ENCODE measurements at places on chromosomes 1 and 21.
A peak's percentile ranks its signal among the peaks of the same experiment; 100 is the strongest.

GRCh38 chr21:35323947-35324346, 274.8 kb upstream of the RUNX1 start:
- H3K27ac ChIP-seq, result peak overlapping the region; percentile 72
- H3K4me1 ChIP-seq, result peaks cover 12% of the 10 kb centered on the region
- DNase-seq, result no peak
- H3K27me3 ChIP-seq, result no peaks in the 10 kb centered on the region

GRCh38 chr1:181057079-181057478, 23.3 kb downstream of the MR1 start:
- peaks cover 10% of the 10 kb centered on the region for H3K4me1 ChIP-seq
- no peak overlapping the region for H3K4me3 ChIP-seq
- peaks cover 29% of the 10 kb centered on the region for H3K36me3 ChIP-seq
- no peaks in the 10 kb centered on the region for H3K27me3 ChIP-seq
- H3K27ac ChIP-seq, result no peak overlapping the region
- DNase-seq, result no peak

- H3K27ac ChIP-seq, result no peak overlapping the region
- DNase-seq, result no peak
- no peaks in the 10 kb centered on the region for H3K36me3 ChIP-seq
- peaks cover 6% of the 10 kb centered on the region for H3K27me3 ChIP-seq
- no peak overlapping the region for H3K4me3 ChIP-seq
These were observed 32.1 kb upstream of the RUNX3 start for GRCh38 chr1:24961961-24962861.

DNA sequence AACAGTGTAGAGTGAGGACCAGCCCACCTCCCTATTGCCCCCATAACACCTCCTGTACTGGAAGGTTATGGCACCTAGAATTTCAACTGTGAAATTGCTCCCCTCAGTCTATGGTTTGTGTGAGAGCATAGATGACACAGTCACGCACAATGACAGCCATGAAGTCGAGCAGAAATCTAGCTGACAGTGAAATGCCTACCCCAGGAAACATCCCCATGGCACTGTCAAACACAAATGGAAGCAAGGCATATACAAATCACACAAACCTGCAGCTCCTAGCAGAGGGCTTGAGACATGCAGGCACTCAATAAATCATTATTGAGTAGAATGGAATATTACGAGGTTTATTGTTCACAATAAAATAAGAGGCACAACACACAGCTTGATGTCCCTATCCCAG, 142.5 kb upstream of the ST6GALNAC5 start:
- no peaks in the 10 kb centered on the region for H3K27me3 ChIP-seq
- H3K36me3 ChIP-seq, result no peaks in the 10 kb centered on the region
- DNase-seq, result no peak
- H3K4me3 ChIP-seq, result no peak overlapping the region
- H3K27ac ChIP-seq, result no peak overlapping the region

DNA sequence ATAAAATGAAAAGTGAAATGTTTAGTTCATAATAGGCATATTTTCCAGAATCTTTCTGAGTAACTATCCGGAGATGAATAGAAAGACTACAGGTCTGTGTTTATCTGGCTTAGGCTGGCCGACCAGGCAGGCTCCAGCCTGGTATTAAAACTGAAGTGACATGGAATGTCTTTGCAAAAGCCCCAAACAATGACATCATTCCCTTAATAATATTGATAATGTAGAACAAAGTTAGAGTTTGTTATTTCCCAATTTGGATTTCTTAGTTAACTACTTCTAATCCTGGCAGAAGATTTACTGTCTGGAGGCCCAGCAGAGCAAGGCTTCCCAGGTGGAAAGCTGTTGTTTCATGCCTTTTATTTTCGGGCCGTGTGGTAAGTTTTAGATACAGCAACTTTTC, 207.7 kb downstream of the GREM2 start:
- H3K27me3 ChIP-seq, result no peaks in the 10 kb centered on the region
- no peak for DNase-seq
- H3K27ac ChIP-seq, result no peak overlapping the region
- H3K36me3 ChIP-seq, result no peaks in the 10 kb centered on the region
- no peak overlapping the region for H3K4me3 ChIP-seq

DNA sequence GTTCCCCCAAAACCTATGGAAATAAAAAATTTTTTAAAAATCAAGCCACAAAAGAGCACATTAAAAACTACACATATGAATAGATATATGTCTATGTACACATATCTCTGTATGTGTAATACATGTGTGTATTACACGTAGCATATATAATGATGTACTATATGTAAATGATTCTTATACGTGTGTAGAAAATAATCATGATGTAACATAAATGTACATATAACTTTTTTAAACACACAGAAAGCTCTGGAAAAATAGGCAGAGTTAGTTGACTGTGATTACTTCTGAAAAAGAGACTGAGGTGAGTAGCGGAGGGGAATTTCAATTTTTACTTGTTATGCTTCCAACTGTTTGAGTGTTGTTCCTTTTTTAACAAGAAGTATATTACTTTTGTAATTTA, 405.0 kb downstream of the CAMTA1 start:
- no peak overlapping the region for H3K4me3 ChIP-seq
- DNase-seq, result no peak
- H3K4me1 ChIP-seq, result no peaks in the 10 kb centered on the region
- no peak overlapping the region for H3K27ac ChIP-seq
- H3K27me3 ChIP-seq, result no peaks in the 10 kb centered on the region

DNA sequence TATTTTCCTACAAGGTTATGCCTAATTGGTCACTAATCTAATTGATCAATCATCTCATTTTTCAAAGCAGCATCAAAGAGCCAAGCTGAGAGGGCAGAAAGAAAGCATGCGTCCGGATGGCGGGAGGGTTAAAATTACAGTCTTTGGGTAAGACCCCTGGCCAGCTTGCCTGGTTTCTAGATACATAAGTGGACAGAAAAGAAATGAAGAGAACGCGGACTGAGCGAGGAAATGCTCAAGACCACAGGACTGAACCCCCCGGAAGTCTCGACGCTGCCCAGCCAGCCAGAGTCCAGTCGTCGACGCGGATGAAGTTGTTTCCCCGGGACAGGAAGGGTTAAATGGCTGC, 297.2 kb downstream of the OMA1 start:
- H3K27ac ChIP-seq, result no peak overlapping the region
- DNase-seq, result no peak
- no peaks in the 10 kb centered on the region for H3K36me3 ChIP-seq
- H3K4me3 ChIP-seq, result no peak overlapping the region
- H3K4me1 ChIP-seq, result no peaks in the 10 kb centered on the region

GRCh38 chr1:198711837-198712236, 73.0 kb downstream of the PTPRC start:
- no peak for DNase-seq
- no peaks in the 10 kb centered on the region for H3K4me1 ChIP-seq
- no peaks in the 10 kb centered on the region for H3K27me3 ChIP-seq

DNA sequence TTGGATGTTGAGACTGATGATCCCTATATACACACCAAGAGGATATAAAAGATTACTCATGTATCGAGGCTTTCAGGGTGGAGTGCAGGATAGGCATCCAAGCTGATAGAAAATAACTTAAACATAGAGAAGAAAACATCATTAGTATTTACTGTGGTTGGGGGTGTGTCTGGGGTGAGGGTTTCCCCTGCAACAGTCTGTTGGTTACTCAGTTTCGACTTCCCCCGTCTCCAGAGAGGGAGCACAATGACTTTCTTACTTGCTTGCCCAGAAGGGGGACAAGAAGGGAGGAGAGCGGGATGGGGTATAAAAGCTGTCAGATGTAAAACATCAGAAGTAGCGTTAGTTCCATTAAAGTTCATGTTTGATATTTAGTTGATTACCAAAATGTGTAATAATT, 717.4 kb upstream of the ZP4 start:
- H3K27me3 ChIP-seq, result no peaks in the 10 kb centered on the region
- H3K36me3 ChIP-seq, result no peaks in the 10 kb centered on the region
- no peak overlapping the region for H3K4me3 ChIP-seq
- H3K4me1 ChIP-seq, result no peaks in the 10 kb centered on the region
- H3K27ac ChIP-seq, result no peak overlapping the region

GRCh38 chr1:243280571-243281129, 24.8 kb downstream of the SDCCAG8 start:
- peaks cover 41% of the 10 kb centered on the region for H3K36me3 ChIP-seq
- H3K4me1 ChIP-seq, result peaks cover 5% of the 10 kb centered on the region
- no peak overlapping the region for H3K27ac ChIP-seq
- no peak overlapping the region for H3K4me3 ChIP-seq
- DNase-seq, result no peak

- no peaks in the 10 kb centered on the region for H3K4me1 ChIP-seq
- DNase-seq, result no peak
- H3K4me3 ChIP-seq, result no peak overlapping the region
- no peaks in the 10 kb centered on the region for H3K36me3 ChIP-seq
- H3K27me3 ChIP-seq, result no peaks in the 10 kb centered on the region
These were observed 411.0 kb downstream of the LMO4 start for GRCh38 chr1:87739704-87740103.

- DNase-seq, result peak; percentile 33
- H3K27ac ChIP-seq, result no peak overlapping the region
- peaks cover 8% of the 10 kb centered on the region for H3K27me3 ChIP-seq
- H3K4me3 ChIP-seq, result no peak overlapping the region
- H3K36me3 ChIP-seq, result no peaks in the 10 kb centered on the region
- no peaks in the 10 kb centered on the region for H3K4me1 ChIP-seq
These were observed 104.1 kb downstream of the KCNN3 start for GRCh38 chr1:154765970-154766369.

- peak overlapping the region; percentile 45 for H3K27ac ChIP-seq
- no peak for DNase-seq
- H3K27me3 ChIP-seq, result no peaks in the 10 kb centered on the region
- H3K4me1 ChIP-seq, result no peaks in the 10 kb centered on the region
These were observed 39.7 kb downstream of the MAP3K21 start for GRCh38 chr1:233367057-233367803.

DNA sequence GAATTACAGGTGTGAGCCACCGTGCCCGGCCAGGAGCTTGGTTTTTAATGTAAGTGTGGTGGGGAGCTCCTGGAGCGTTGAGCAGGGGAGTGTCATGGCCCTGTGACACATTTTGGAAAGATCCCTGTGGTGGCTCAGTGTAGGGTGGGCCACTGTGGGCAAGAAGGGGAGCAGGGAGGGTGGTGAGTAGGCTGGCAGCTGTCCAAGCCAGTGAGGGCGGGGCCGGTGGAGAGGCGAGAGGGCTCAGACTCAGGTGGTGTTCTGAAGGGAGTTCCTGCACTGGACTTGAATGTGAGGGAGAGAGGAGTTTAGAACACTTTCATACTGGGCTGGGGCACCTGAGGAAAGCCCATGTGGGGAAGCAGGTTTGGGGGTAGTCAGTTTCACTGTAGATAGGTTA, 3.1 kb upstream of the EVA1B start:
- H3K27ac ChIP-seq, result no peak overlapping the region
- H3K36me3 ChIP-seq, result no peaks in the 10 kb centered on the region
- H3K4me3 ChIP-seq, result no peak overlapping the region
- peaks cover 29% of the 10 kb centered on the region for H3K4me1 ChIP-seq
- DNase-seq, result no peak
- H3K27me3 ChIP-seq, result no peaks in the 10 kb centered on the region

DNA sequence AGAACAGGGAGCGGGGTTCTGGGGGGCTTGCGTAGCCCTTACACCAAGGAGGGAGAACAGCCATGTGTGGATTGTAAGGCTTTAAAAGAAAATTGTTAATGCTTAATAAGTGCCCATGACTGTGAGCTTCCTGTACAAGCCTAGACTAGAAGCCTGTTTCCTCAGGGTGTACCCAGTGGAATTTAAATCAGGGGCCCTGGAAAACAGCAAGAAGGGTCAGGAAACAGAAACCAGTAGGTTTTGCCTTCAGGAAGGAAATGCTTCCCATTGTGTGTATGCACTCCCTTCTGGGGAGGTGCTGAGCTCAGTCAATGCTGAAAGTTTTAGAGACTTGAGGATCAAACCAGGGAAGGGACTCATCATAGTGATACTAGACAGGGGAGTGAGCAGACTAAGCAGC, 12.7 kb downstream of the UTP11 start:
- H3K27ac ChIP-seq, result no peak overlapping the region
- H3K36me3 ChIP-seq, result peaks cover 59% of the 10 kb centered on the region
- no peak for DNase-seq

DNA sequence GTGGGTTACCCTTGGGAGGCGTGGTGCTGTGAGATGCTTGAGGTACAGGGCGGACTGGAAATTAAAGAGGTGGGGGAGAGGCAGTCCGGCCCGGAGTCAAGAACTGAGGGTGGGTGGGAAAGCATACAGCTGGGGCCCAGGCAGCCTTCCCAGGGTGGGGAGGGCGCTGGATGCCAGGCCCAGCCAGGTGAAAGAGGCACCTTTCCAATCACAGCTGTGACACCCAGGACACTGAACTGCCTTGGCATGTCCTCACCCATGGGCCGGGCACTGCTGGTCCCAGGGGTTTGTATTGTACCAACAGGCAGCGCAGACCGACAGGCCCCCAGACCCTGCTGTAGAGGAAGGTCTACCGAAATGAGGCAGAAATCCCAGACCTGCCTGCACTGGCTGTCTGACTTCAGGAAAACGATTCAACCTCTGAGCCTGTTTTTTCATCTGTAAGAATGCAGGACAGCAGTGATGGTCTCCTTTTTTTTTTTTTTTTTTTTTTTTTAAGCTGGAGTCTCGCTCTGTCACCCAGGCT, 9.1 kb downstream of the SLC30A2 start:
- H3K4me1 ChIP-seq, result peaks cover 8% of the 10 kb centered on the region
- no peak overlapping the region for H3K27ac ChIP-seq
- H3K36me3 ChIP-seq, result no peaks in the 10 kb centered on the region
- no peak for DNase-seq
- H3K27me3 ChIP-seq, result no peaks in the 10 kb centered on the region
- H3K4me3 ChIP-seq, result no peak overlapping the region

DNA sequence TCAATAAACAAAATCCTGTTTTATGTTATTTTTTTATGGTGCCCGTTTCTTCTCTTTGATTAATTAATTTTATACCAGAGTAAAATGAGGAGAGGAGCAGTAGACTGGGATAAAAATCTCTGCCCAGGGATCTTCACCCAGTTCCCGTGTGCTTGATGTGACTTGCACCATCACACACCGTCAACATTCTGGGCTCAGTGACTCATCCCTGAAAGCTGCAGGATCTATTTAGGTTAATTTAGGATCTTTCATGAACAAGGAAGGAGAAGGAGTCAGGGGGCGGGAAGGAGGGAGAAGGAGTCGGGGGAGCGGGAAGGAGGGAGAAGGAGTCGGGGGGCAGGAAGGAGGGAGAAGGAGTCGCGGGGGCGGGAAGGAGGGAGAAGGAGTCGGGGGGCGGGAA, 182.4 kb downstream of the SMYD3 start:
- H3K4me1 ChIP-seq, result no peaks in the 10 kb centered on the region
- no peaks in the 10 kb centered on the region for H3K27me3 ChIP-seq
- no peak overlapping the region for H3K4me3 ChIP-seq

DNA sequence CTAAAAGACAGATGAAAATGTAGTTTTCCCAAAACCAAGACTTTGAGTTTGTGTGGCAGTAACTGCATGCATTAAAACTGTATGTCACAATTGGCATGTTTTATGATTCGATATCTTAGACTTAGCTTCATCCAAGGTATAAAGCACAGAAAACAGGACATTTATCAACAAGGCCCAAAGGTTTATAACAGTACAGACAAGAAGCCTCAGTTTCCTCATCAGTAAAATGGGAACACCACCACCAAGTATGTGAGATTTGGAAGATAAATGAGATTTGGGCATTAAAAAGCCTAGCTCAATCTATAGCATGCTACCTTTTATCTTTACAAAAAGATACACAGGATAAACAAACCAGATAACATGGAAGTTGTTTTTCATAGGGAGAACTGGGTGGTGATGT, 128.5 kb downstream of the DAB1 start:
- H3K4me3 ChIP-seq, result no peak overlapping the region
- no peak for DNase-seq
- H3K27ac ChIP-seq, result no peak overlapping the region
- H3K4me1 ChIP-seq, result no peaks in the 10 kb centered on the region
